Endodermal cell (in vitro differentiated cells): ENCODE measurements at places on chromosomes 1 and 21.

DNA sequence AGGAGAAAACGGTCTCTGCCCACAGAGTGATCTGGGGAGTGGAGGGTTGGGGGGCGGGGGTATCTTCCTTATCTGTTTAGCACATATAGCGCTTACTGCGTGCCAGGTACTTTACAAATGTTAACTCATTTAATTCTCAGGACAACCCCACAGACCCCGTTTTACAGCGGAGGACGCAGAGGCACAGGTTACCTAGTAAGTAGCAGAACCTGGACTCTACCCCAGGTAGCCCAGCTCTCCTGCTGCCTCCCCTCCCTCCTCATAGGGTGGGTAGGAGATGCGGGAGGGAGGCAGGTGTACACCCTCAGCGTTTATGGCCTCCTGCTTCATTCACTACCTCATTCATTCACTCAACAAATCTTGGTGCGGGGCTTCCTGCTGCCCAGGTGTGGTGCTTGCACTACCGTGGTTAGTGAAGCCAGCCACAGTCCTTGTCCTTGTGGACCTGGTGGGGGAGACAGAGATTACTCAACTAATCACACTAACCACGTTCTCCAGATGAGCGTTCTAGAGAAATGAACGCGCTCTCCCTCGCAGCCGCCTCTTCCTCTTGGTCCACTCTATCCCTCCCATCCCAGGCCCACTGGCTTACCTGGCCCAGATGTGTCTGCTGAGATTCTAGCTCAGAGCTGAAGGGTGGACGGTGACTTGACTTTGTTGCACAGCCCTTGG lies 102.0 kb downstream of the IER5 start:
- DNase-seq = peak; percentile 62

DNA sequence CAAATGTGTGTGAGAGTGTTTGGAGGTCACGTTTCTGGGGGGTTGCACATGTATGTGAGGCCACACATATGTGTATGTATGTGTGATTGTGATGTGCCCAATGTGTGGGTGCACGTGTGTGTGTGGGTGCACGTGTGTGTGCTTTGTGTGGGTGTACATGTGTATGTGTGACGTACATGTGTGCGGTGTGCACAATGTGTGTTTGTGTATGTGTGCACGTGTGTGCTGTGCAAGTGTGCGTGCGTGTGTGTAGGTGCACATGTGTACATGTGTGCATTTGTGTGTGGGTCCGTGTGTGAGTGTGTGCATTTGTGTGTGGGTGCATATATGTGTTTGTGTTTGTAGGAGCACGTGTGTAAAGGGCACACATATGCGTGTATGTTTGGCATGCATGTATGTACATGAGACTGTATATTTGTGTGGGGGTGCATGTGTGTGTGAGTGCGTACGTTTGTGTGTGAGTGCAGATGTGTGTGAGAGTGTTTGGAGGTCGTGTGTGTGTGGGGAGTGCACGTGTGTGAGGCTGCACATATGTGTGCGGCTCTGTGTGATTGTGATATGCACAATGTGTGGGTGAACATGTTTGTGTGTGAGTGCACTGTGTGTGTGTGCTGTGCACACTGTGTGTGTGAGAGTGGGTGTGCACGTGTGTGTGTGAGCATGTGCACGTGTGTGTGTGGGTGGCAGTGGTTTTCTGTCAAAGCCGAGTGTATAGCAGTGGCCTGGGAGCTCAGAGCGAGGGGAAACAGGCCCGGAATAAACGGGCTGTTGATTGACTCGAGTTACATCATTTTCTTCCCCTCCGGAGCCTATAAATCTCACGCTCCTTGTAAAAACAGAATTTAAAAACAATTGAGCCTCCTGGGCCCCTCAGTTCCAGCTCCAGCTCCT lies 132.7 kb upstream of the ARHGEF16 start:
- no peak for DNase-seq

DNA sequence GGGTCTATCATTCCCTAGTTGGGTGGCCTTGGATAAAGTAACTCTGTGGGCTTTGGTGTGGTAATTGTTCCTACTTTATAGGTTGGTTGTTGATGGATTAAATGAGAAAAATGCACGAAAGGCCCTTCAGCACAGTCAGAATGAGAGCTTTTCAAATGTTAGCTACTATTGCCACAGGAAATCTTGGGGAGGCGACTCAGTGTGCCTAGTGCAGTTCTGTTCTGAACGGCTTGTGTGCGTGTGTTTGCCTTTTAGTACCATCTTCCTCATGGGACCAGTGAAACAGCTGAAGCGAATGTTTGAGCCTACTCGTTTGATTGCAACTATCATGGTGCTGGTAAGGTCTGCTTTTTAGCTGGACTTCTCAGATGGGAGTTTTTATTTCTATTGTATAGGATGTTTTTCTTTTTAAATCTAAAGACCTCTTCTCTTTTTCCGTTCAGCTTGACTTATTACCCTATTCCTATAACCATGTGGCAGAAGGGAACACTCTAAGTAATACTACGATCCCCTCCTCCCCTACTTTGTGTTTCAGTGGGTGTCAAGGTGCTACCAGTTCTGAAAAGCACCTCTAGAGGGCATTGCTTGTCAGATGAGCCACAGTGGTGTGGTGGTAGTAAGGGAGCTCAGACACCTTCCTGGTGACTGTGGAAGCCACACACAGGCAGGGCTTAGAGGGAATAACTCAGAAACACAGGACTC lies 9.2 kb downstream of the SFT2D2 start:
- DNase-seq = peak; percentile 80

GRCh38 chr1:91535441-91535840 lies 34.8 kb downstream of the CDC7 start:
- no peak for DNase-seq

GRCh38 chr1:169138866-169139670 lies 32.6 kb downstream of the ATP1B1 start:
- no peak for DNase-seq
